ENCODE measurements at places on chromosomes 6 and 20.
A peak's percentile ranks its signal among the peaks of the same experiment; 100 is the strongest.

DNA sequence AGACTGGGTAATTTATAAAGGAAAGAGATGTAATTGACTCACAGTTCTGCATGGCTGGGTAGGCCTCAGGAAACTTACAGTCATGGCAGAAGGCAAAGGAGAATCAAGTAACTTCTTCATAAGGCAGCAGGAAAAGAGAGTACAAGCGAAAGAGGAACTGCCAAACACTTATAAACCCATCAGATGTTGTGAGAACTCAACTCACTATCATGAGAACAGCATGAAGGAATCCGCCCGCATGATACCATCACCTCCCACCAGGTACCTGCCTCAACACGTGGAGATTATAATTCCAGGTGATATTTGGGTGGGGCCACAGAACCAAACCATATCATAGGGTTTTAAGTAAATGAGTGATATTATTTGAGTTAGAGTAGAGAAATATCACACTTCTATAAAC, 189.3 kb downstream of the TSHZ2 start:
- no peak for DNase-seq

GRCh38 chr20:8007490-8007889, 12.1 kb downstream of the TMX4 start:
- no peak for DNase-seq

DNA sequence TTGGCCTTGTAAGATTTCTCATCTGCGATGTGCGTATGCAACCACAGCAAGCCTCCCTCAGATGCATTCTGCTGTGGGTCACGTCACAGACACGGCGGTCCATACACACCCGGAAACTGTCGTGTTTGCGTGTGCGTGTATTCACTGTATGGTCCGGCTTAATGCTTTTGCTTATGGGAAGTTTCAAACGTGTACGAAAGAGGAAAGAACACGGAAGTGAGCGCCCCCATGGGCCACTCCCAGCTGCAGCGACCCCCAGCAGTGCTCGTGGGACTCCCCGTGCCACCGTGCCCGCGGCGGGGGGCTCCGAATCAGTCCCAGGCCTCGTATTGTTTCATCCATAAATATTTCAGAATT, 10.2 kb downstream of the DLL1 start:
- DNase-seq = no peak

- DNase-seq = peak; percentile 41
These were observed at the start of gene SLC23A2 for GRCh38 chr20:5001174-5002076. SLC23A2 (minus strand) TSS chr20:5001510; CDS start chr20:4932562, 68,948 bp downstream.

DNA sequence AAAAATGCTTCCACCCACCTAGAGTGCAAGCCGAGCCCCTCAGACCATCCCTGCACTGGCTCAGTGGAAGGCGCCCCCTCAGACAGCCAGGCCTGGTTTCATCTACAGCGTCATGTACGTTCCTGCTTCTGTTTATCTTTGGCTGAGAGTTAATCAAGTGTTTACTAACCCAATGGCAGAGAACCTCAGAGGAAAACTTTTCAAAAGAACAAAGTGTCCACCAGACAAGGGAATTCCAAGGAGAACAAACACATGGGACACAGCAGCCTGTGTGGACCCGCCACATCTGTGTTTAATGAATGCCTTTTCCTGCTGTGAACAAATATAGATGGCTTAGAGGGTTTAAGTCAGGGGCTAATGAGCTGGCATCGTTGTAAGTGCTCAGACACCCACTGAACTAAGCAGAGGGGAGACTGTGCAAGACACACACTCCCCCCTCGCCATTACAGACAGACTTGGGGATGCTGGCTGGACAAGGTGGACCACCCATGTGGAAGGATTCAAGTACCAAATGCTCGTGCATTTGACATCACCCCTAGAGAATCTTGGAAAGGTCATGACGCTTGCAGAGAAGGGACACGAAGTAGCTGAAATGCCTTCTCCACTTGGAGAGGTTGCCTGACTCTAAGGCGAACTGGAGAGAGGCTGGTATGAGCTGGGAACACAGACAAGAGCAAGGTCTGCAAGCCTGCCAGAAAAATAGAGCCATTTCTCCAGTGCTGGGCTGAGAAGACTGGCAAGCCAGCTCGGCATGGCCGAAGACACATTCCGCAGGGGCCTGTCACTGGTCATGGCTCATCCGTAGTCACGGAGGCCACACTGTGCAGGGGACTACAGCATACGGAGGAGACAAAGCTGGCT, 53.5 kb upstream of the NXT1 start:
- DNase-seq = no peak

DNA sequence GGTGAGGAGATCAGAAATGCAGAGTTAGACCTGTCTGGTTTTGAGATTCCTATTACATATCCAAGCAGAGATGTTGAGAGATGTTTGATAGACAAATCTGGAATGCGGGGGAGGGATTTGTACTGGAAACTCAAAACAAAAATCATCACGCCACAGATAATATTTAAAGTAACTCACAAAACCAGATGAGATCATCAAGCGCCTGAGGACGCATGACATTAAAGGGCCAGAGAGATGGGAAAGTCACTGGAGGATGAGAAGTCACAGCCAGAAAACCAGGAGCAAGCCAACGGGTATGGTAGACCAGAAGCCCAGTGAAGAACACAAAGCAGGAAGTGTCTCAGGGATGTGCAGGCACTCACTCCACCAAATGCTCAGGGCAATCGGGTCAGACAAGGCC, 87.7 kb downstream of the DLL1 start:
- DNase-seq = no peak

GRCh38 chr6:169315830-169316614, 62.4 kb upstream of the THBS2 start:
- DNase-seq = no peak

DNA sequence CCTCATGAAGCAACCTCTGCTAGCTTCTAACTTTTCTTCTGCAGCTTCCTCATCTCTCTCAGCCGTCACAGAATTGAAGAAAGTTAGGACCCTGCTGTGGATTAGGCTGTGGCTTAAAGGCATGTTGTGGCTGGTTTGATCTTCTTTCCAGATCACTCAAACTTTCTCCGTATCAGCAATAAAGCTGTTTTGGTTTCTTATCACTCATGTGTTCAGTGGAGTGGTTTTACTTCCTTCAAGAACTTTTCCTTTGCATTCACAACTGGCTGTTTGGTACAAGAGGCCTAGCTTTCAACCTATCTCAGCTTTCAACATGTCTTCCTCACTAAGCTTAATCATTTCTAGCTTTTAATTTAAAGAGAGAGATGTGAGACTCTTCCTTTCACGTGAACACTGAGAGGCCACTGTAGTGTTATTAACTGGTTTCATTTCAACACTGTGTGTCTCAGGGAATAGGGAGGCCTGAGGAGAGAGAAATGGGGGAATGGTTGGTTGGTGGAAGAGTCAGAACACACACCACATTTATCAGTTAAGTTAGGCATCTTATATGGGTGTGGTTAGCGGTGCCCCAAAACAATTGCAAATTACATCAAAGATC, 17.2 kb downstream of the ZSCAN23 start:
- DNase-seq = no peak

- no peak for DNase-seq
These were observed 24.2 kb upstream of the PCSK2 start for GRCh38 chr20:17202673-17203072.

DNA sequence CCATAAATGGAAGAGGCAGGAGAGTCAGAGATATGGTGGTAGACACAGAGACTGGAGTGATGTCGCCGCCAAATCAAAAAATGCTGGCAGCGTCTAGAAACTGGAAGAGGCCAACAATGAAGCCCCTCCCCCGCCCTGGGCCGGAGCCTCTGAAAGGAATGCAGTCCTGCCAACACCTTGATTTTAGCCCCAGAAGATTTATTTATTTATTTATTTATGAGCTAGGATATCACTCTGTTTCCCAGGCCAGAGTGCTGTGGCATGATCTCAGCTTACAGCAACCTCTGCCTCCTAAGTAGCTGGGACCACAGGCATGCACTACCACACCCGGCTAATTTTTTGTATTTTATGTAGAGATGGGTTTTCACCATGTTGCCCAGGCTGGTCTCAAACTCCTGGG, 82.6 kb upstream of the CCDC167 start:
- no peak for DNase-seq

DNA sequence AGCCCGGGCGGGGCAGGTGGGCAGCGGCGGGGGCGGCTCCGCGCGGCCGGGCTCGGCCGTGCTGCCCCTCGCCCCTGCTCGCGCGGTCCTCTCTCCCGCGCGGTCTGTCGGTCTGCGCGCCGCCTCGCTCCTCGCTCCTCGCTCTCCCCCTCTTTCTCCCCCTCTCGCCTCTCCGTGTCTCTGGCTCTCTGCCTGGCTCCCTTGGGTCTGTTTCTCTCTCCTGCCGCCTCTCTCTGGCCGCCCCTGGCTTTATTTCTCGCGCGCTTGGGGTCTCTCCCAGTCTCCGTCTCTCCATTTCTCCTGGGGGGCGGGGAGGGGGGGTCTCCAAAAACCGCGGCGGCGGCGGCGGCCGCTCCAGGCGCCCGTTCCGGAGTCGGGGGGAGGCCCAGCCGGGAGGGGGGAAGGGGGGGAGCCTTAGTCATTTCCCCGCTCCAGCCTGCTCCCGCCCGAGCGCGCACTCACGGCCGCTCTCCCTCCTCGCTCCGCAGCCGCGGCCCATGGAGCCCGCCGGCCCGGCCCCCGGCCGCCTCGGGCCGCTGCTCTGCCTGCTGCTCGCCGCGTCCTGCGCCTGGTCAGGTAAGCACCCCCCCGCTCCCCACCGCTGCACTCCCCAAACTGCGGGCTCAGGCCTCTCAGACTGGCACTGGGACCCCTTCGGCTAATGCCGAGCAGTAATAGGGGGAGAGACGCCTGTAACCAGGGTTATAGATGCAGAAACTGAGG, at the start of gene SIRPA:
TSS of gene SIRPA (plus strand) at position 457 of the 723 bp plus-strand sequence. CDS start at position 498, 41 bp downstream.
- DNase-seq = no peak

DNA sequence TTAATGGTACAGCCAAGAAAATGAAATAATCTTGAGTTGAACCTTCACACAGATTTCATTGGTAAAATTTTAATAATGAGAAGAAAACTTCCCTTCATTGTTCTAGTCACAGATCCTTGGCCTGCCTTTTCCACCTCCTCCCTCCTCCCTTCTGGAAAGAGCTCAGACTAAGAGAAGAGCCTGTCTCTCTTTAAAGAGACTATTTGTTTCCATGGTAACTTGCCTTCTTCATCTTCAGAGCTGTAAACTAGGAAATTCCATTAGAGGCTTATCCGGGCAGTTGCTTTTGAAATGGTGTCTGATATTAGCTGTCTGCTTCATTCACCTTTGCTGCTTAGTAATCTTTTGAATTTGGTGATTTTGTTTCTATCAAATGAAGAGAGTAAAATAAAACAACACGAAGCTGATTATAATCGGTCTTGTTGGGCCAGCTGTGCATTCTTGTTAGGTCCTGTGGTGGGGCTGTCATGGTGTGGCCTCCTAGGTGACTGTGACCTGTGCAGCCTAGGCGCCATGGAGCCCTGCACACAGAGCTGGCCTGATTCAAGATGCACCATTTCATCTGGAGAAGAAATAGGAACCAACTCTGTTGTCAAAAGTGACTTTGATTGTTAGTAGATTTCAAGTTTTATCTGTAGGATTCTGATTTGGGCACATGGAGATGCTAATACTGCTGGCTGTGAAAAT, 96.7 kb downstream of the MAP3K7 start:
- DNase-seq = no peak

GRCh38 chr6:5442916-5443315, 181.6 kb downstream of the FARS2 start:
- DNase-seq = no peak

DNA sequence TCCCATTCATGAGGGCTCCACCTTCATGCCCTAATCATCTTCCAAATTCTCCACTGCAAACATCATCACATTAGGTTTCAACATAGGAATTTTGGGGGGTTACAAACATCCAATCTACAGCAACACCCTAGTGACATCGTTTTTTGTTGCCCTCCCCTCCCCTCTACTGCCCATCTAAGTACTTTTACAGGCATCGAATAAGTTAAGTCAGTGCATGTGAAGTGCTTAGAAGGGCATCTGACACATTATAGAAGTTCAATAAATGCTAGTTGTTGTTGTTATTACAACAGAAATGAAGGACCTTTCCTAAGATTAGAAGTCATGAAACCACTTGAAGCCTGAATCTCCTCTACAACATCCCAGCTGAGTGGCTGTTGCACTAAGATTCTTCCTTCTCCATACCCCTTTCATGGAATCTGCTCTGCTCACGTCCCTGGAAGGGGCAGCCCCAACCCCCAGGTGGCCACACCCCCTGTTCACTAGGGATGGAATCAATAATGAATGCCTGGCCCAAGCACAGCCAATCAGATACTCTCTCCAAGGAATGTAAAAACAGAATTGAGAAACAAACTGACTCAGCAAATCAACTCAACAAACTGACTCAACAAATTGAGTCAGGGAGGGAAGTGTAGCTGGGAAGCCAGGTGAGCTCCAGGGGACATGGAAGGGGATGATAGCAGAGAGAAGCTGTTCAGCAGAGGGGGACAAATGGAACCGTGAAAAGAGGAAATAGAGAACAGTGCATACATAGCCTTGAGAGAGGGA, 3.9 kb upstream of the LRP11 start:
- no peak for DNase-seq

DNA sequence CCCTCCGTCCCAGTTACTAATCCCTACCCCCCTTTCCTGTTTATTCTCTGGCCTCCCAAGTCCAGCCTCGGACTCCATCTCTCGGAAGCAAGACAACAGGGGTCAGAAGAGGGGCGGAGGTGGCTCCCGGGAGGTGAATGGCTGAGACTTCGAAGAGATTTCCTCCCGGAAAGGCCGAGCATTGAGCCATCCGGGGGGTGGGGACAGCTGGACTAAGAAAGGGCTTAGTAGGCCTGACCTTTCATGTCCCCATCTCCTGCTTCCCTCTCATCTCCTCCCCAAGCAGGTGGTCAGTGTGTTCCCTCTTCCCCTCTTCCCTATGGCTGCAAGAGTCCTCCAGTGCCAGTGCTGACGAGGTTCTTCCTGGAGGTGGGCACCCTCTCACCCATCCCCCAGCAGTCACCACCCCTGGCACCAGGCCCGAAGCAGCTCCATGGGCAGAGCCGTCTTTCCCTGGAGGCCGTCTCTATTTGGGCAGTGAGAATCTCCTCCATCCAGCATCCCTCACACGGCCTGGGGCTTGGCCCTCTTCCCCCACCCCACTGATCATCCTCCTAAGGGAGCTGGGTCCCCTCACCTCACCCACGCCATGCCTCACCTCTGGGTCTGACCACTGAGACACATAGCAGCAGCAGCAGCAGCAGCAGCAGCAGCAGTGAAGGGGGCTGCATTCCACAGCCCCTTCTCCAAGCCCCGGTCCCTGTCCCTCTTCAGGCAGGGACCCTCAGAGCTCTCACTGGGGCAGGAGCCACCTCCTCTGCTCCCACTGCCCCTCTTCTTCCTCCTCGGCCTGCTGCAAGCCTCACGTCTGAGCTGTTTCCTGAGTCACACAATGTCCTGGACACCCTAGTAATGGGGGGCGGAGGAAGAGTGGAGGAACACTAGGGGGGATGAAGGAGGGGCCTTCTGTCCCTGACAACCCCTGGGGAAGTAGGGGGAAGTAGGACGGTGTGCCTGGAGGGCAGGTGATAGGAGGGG, at the start of gene NOTCH4:
TSS of gene NOTCH4 (minus strand) at position 810 of the 978 bp plus-strand sequence. CDS start at position 671, 139 bp downstream.
- no peak for DNase-seq
